ENCODE measurements at places on chromosomes 1 and 21.

DNA sequence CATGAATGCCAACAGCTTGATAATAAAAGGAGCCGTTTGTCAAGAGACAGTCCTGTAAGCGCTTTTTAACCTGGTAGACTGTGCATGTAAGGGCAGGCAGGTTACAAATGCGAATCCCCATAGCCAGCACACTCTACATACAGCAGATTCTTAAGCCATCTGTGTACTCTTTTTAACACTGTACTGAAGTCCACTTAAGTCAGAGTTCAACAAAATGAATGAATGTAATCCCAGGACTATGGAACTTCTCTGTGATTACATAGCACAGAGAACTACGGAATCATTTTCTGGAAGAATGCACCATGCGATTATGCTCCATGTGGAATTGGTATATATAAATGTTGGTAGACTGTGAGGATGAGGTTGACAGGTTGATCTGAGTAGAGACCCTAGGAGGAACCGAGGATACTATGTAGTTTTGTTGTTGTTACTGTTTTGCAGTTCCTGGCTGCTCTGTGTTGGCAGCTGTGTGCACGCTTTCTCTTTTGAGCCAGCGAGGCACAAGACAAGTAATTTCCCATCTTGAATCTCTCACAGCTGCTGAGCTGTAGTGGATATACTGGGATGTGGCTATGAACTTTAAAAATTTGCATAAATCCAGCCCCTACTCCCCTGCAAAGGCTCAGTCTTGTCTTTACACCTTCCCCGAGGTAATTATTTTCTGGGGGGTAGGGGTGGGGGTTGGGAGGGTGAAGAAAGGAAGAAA, 21.9 kb downstream of the LRRC8D start:
- no peak for DNase-seq

- no peak for DNase-seq
Observed at GRCh38 chr1:211648336-211648735, 27.1 kb downstream of the NEK2 start.

GRCh38 chr21:39675590-39675989, 62.9 kb downstream of the B3GALT5 start:
- no peak for DNase-seq

- no peak for DNase-seq
Observed at GRCh38 chr1:244280859-244281258, 170.8 kb downstream of the ADSS2 start.

GRCh38 chr1:246679794-246680177, 44.4 kb upstream of the SCCPDH start:
- DNase-seq, result no peak

- no peak for DNase-seq
Observed at GRCh38 chr1:35577071-35577998, 4.2 kb downstream of the TFAP2E start.

- peak; percentile 51 for DNase-seq
Observed at GRCh38 chr1:98468111-98468717, 193.3 kb upstream of the SNX7 start.

- no peak for DNase-seq
Observed at GRCh38 chr1:166297993-166298392, 131.2 kb upstream of the FAM78B start.

DNA sequence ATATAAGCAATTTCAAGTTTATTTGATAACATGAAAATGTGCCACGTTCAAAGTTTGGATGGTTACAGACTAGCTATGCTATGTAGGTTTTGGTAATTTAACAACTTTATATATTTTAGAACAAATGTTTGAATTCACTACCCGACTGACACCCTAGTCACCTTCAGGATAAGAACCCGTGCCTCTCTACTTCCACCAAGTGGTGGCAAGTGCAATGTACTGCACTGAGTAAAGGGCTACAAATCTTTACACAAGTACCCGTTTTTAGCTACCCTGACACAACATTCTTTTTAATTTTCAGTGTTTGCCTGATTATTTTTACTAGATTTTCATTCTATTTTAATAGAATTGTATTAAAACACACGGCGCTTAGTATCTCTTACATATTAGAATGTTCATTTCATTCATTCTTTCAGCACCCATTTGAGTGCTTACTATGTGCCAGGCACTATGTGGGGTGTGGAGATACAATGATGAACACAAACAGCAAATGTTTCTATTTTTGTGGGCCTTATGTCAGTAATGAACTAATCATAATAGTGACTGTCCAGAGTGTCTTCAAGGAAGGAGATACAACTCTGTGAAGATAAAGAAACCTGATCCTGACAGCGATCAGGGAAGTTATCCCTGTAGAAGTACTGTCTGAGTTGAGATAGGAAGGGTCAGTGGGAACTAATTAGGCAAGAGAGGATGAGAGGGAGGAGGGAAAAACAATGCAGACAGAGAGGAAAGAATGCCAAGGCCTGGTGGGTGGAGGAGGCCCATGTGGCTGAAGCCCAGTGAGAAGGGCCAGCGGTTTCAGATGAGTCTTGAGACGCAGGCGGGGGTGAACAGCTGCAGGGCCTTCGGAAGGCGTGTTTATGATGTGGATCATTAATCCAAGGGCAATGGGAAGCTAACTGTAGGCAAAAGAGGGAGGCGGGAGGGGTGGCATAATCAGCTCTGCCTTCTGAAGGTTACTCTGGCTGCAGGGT, 3.8 kb downstream of the LCA5L start:
- DNase-seq, result peak; percentile 30

- no peak for DNase-seq
Observed at GRCh38 chr21:38714999-38715398, 90.7 kb upstream of the ETS2 start.

DNA sequence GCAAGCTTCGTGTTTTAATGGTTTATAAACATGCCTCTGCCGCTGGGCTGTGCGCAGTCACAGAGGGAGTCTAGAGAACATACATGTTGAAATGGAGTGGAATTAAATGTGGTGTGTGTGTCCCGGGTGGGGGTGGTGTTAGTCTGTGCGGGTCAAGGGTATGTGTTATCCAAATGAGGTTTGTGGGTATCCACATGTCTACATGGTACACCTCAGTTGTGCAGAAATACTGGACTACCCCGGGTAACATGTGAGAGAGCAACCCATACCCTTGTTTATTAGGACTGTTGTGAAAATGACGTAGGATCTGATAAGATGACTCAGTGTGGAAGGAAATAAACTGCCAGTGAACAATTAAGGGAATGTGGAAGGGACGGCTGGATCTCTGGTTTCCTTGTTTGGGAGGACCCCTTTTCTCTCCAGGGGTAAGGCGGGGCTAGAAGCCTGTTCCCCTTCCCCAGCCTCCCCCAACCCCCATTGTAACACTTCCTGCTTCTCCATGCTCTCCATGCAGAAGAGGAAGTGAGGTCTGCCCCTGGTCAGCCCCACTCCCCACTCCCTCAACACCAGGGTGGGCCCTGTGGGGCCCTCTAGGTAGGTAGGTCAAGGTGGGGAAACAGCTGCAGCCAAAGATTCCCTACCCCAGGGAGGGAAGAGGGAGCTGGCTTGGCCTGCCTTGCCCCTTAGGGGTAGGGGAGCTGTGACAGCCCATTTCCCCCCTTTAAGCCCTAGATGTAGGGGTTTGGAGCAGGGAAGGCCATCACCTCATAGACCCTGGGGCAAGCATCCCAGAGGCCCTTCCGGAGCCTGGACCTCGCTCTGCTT, 690 bp downstream of the EPS8L3 start:
- DNase-seq, result no peak

DNA sequence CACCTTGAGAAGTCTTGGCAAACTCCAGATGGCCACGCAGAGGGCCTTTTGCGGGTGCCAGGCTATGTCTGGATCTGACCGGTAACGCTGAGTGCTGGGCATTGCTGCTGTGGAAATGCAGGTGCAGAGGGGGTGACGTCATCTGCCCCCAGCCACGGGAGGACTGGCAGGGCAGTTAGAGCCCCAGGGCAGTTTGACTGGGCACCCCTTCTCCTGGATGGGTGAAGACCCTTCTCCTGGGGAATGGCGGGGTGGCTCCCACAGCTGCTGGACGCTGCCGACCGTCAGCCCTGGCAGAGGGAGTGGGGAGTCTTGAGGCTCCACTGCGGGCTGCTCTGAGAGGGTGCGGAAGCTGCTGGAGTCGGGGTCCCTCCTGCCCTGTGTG, 12.6 kb upstream of the EDN2 start:
- DNase-seq, result no peak

- no peak for DNase-seq
Observed at GRCh38 chr1:1534401-1535154, 5.8 kb downstream of the TMEM240 start.

DNA sequence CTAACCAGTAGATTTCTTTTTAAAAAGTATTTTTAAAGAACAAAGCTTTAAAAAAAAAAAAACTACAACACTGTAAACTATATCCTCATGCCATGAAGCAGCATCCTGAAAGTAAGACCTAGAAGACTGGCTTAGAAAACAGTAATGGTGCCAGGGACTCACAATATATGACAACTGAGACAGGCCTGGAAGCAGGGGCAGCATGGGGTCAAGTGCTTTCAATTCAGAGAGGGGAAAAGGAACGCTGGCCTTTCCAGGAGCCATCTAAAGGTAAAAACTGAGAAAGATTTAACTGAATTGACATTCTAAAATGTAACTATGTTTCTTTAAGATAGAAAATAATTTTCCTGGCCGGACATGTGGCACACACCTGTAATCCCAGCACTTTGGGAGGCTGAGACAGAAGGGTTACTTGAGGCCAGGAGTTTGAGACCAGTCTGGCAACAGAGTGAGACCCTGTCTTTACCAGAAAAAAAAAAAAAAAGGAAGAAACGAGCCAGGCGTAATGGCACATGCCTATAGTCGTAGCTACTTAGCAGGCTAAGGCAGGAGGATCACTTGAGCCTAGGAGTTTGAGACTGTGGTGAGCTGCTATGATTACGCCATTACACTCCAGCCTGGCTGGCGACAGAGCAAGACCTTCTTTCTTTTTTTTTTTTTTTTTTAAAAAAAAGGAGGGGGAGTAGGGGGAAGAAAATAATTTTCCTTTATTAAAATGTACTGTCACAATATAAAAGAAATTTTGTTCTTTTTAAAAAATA, 54.1 kb downstream of the SLC35D1 start:
- DNase-seq, result no peak

DNA sequence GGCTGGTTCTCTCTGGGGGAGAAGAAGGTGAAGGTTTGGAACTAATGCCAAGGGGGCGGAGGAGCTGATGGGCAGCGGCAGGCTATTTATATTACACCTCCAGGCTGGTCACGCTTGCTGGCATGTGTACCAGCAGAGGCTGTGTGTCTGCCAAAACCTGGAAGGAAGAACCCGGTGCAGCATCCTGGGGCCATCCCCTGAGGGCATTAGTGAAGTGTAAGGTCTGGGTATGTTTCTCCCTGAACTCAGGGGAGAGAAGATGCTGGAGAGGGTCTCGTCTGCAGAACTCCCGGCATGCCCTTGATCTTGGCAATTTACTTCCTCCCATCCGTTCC, 5.3 kb downstream of the DISP3 start:
- no peak for DNase-seq

DNA sequence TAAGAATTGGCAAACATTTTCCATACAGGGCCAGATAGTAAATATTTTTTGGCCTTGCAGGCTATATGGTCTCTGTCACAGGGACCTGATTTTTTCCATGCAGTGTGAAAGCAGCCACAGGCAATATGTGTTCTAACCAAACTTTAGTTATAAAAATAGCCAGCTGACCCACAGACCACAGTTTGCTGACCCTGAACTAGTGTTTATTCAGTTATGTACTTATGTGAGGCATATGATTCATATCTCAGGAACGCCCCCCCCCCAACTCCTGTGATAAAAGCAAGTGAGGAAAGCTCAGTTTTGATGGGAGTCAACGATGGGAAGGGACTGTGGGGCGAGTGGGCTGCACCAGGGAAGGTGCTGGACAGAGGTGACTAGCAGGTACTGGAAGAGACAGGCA, 80.1 kb downstream of the HMGB4 start:
- DNase-seq, result no peak

DNA sequence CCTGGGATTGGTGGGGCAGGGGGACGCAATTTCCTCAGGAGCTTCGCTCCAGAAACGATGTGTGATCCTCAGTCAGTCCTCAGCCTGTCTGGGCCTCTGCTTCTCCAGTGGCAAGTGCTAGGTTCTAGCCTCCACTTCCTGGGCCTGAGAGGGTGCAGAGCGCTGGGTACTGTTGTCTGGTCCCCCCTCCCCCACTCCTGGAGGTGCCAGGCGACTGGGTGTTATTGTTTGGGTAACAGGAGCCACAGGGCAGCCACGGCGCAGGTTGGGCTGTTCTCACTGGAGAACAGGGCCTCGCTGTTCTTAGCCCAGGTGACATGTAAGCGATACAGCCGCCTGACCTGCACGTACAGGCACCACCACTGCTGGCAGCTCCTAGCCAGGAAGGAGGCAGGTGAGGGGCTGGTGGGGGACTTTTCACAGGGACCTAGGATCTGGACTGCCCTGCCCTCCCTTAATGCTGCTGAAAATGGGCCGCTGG, 2.1 kb downstream of the RPS6KA1 start:
- DNase-seq, result no peak

GRCh38 chr21:27840262-27840661, 873.4 kb upstream of the ADAMTS5 start:
- no peak for DNase-seq

GRCh38 chr1:51969038-51969705, 21.3 kb downstream of the RAB3B start:
- DNase-seq, result no peak

- no peak for DNase-seq
Observed at GRCh38 chr1:204408074-204408507, 3.5 kb downstream of the PPP1R15B start.

- DNase-seq, result no peak
Observed at GRCh38 chr1:205849619-205850355, at the start of gene PM20D1. TSS of gene PM20D1 (minus strand) at chr1:205850132. CDS start at chr1:205850072, 60 bp downstream.

- no peak for DNase-seq
Observed at GRCh38 chr1:228016181-228016510, 9.3 kb downstream of the WNT3A start.

- DNase-seq, result peak; percentile 1
Observed at GRCh38 chr1:53541761-53542550, 82.8 kb downstream of the DMRTB1 start.

- no peak for DNase-seq
Observed at GRCh38 chr21:43825936-43826622, 36.7 kb downstream of the RRP1 start.

- no peak for DNase-seq
Observed at GRCh38 chr1:186078245-186078644, 296.8 kb downstream of the TPR start.

DNA sequence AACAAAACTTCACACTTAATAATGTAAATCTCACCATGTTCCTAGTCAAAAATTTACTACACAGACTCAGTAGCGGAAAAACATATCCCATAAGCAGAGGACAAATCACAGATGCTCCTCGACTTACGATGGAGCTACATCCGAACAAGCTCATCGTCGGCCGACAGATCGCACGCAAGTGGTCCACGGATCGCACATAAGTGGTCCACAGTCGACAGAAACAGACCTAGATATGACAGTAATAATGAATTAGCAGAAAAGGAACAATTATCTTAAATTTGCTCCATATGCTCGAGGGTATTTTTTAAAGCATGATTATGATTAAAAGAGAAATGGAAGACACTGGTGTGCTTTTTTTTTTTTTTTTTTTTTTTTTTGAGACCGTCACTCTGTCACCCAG, 36.3 kb downstream of the WDR4 start:
- no peak for DNase-seq

GRCh38 chr1:164613176-164613575, 54.2 kb downstream of the PBX1 start:
- DNase-seq, result no peak
